ENCODE measurements at places on chromosomes 1 and 21.

GRCh38 chr1:213561870-213562269 lies 425.9 kb upstream of the PROX1 start:
- DNase-seq = no peak

DNA sequence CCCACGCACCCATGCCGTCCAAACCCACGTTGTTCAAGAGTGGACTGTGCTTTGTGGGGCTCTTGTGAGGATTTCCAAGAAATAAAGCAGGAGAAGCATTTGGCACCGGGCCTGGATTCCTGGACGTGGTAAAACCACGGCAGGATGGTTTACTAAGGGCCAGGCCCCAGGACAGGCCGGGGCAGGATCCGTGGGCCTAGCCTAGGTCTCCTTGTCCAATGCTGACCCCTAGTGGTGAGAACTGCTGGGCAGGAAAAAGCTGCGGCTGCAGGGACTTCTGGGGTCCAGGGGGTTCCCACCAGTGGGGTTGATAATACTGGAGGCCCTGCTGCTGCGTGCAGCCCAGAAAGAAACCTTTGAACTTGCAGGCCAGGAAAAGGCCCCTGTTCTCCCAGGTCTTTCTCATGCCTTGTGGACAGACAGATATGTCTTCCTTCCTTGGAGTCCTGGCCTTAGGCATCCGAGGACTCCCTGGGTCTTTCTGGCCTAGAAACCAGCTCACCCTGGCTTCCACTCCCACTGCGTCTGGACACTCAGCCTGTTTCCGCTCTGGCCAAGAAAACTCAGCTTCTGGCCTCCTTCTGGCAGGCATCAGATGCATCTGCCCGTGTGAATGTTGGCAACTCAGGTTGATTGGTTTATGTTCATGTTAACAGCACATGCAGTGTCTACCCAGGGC lies 106.9 kb upstream of the TMEM51 start:
- DNase-seq = peak; percentile 45

- peak; percentile 69 for DNase-seq
These were observed 31.3 kb upstream of the JUN start for GRCh38 chr1:58815069-58815685.

DNA sequence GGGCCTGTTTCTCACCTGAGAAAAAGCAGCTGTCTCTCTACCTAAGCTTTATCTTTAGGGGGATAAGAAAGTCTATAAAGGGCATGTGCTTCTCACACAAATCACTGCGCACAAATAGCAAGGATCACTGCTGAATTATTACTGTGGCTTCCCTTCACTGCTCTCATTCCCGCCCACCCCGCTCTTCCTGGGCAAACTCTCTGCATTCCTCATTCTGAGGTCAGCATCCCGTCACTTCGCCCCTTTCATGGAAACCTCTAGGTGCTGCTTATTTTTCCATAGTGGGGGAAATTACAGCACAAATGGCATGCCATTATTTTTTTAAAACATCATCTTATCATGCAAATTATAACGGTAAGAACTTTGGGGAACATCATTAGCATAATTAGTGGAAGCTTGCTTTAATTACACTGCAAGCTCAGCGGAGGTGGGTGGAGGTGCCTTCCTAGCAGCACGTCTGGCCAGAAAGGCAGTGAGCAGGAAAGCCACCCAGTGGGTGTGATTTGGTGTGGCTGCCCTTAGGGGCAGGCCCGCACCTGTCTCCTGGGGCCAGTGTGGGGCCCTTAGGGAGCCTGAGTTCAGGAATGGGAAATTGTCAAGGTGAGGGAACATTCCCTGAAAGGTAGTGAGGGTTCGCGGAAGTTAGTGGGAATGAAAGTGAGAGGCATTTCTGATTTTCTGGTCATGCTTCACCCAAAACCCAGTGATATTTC lies 105.9 kb downstream of the LAMC2 start:
- no peak for DNase-seq

- DNase-seq = no peak
These were observed 22.3 kb downstream of the BTG3 start for GRCh38 chr21:17590430-17590829.

- DNase-seq = no peak
These were observed at the start of gene LRRC52 for GRCh38 chr1:165543532-165544438. TSS of gene LRRC52 (plus strand) at chr1:165544000. CDS start at chr1:165544297, 297 bp downstream.

- DNase-seq = no peak
These were observed 10.3 kb downstream of the AGO1 start for GRCh38 chr1:35893051-35893879.

- DNase-seq = no peak
These were observed 12.8 kb downstream of the GCSAML start for GRCh38 chr1:247561711-247562110.

DNA sequence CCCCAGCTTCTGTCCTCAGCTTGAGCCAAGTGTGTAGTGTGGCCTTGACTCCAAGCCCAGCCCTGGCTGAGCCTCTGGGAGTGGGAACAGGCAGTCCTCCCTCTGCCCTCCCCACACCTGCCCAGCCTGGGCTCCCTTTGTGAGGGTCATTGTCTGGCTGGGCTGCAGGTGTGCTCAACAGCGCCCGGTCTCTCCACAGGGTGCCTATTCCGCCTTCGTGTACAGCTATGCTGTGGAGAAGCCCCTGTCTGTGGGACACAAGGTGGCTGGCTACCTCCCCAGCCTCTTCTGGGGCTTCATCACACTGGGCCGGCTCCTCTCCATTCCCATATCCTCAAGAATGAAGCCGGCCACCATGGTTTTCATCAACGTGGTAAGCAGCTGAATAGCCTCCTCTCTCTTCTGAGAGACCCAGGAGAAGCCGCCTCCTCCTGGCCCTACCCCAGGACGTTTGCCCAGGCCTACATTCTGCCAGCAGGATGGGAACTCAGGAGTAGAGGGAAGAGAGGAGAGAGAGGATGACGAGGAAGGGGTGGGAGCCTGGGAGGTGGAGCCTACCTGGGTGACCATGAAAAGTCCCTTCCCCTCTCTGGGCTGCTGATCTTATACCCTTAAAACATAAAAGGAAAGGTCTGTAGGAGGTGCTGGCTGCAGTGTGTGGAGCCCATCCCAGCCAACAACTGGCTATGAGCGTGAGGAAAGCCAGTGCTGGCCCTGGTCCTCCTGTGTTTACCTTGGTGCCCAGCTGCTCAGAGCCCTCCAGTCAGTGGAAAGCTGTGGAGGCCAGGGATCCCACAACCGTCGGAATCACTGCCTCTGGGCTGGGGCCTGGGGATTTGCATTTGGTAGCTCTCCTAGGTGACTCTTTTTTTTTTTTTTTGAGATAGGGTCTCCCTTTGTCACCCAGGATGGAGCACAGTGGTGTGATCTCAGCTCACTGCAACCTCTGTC lies 45.7 kb downstream of the ELK4 start:
- DNase-seq = no peak

GRCh38 chr1:200518524-200518923 lies 102.0 kb downstream of the KIF14 start:
- DNase-seq = no peak

- DNase-seq = peak; percentile 58
These were observed 40.4 kb upstream of the EIF4G3 start for GRCh38 chr1:21216835-21217811.

GRCh38 chr1:33649759-33650158 lies 177.3 kb downstream of the ZSCAN20 start:
- no peak for DNase-seq

DNA sequence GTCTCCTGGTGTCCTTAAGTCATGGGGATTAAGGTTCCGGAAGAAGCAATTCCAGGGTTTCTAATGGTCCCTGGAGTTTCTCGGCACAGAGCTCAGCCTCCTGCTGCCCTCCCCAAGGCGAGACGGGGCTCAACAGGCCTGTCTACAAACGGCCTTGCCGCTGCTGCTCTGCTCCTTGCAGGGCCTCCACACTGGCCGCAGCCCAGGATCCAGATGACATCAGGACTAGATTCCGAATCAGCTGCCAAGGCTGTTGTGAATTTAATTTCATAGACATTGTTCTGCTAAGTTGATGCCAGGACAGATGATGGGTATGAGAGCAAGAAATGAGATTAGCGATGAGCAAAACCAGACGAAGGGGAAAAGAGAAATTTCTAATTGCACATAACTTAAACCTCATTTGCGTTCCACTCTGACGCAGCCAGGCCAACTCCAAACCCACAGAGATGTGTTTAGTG lies 103.6 kb upstream of the BACE2 start:
- DNase-seq = no peak

DNA sequence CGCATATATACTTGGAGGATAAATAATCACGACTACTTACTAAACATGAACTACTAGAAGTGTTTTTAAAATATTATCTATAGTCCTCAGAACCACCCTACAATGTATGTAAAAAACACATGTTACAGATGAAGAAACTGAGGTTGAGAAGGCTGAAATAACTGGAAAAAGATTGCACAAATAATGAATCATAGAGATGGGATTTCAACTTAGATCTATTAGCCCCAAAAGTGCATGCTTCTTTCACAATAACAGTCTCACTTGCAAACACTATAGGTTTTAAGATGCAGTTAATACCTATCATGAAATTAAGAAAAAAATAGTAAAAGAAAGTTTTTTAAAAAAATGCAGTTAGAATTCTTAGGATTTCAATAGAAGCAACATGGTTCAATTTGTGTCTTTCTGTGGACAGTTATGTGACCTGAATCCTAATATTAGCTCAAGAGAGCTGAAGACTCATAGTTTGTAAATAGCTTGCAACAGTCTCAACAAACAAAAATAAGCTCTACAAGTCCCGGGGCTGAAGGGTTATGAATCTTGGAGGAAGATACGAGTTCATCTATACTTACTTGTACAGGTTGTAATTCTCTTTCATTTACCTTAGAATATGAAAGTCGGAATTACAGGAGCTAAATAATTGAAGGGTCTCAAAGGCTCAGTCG lies 58.6 kb upstream of the NTPCR start:
- no peak for DNase-seq

DNA sequence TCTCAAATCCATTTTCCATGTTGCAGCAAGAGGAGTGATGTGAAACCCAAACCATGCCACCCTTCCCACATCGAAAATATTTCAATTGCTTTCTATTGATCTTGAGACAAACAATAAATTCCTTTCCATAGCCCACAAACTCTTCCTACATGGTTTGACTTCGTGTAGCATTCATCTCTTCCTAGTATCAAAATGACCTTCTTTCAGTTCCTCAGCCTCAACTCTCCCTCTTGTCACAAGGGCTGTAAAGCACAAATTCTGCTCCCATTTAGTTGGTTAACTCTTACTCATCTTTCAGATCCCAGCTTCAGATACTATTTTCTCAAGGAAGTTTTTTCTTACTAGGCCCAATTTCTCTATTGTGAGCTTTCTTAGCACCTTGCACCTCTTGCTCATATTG lies 99.0 kb downstream of the ZNF281 start:
- no peak for DNase-seq

- DNase-seq = no peak
These were observed 16.5 kb upstream of the TFF3 start for GRCh38 chr21:42331660-42332059.

GRCh38 chr1:6111571-6111970 lies 65.9 kb downstream of the KCNAB2 start:
- no peak for DNase-seq

GRCh38 chr21:34008618-34009017 lies 64.8 kb upstream of the MRPS6 start:
- DNase-seq = no peak

- DNase-seq = no peak
These were observed 57.3 kb downstream of the NFASC start for GRCh38 chr1:204927673-204928641.
